ENCODE measurements at places on chromosomes 1 and 21.
A peak's percentile ranks its signal among the peaks of the same experiment; 100 is the strongest.

DNA sequence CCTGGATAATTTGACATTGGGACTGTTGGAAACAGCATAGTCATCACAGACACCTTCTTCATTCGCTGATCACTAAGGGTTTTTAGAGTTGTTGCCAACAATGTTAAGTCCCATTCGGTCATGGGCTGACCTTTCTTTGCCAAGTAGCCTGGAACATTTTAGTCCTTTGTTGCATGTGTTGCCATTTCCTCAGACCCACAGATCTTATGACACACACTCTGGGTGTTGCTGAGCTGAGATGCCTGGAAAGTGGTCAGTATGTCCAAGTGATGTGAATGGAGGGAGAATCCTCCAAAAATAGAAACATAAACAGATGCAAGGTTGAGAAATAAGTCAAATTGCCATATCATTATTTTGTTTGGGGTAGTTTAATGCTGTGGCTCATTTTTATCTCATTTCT is 61.5 kb upstream of the GJA5 start:
- peak; percentile 74 for ATAC-seq

GRCh38 chr1:206463137-206463536 is 7.1 kb upstream of the IKBKE start:
- no peak for ATAC-seq

DNA sequence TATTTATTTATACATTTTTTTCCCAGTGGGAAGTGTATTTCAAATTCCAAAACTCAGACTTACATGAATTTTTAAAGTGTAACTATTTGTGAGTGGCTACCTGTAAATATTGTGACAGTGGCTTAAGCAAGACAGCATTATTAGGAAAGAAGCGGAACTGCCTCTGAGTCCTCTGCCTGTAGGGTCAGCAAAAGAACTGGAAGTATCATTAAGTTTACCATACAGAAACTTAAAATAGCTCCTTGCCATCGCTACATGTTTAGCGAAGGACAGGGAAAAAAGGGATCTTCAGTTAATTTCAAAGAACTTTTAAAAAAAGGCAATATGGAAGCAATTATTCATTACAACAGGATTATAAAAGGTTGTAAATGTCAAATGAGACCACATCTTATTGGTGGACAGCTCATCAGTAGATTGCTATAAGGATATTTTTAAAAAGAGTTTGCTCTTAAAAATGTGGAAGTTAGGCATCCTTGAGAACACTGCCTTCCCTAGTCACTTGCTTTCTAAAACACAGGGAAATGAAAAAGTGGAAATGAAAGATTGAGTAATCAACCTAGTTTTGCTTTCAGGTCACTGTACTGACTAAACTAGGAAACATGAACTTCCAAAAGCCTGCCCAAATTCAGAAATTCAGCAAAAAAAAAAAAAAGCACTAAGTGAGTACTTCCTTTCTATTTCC is 39.2 kb downstream of the NSL1 start:
- ATAC-seq, result no peak

DNA sequence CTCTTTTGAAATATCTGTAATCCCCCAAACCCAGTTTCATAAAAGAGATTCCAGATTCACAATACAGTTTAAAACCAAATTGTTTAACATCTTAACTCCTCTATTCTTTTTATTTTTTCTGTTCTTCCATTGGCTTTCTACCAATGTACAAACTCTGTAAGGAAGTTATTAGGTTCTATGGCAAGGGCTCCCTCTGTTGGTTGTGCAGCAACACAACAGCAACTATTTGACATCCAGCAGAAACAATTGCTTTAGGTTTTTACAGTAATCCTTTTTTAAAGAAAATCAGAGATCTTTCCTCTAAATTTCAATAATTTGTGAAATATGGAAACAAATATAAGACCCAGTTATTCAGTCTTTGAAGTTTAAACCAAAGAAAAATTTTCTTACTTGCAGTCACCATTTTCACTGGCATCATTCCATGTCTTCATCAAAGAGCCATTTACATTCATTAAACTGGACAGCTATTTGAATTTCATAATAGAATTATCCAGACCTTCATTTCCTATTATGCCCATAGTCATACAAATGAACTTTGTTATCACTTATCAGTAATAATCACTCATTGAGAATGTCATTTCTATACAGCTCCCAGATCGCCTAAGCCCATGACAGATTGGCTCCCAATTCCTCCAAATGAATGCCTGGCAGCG is 46.5 kb upstream of the RNF11 start:
- no peak for ATAC-seq

DNA sequence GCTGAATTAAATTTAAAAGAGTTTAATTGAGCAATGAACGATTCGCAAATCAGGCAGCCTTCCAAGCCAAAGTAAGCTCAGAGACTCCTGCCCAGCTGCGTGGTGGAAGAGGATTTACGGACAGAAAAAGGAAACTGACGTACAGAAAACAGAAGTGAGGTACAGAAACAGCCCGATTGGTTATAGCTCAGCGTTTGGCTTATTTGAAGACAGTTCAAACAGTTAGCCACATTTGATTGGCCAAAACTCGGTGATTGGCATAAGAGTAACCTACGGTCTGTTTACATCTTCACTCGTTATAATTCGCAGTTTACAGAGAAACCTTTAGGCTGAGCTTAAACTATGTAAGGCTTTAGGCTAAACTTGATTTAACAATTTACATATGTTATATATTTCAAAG is 46.9 kb downstream of the CR1L start:
- ATAC-seq, result peak; percentile 48

- ATAC-seq, result peak; percentile 66
Measured at GRCh38 chr1:176795929-176796328, 333.0 kb downstream of the PAPPA2 start.

DNA sequence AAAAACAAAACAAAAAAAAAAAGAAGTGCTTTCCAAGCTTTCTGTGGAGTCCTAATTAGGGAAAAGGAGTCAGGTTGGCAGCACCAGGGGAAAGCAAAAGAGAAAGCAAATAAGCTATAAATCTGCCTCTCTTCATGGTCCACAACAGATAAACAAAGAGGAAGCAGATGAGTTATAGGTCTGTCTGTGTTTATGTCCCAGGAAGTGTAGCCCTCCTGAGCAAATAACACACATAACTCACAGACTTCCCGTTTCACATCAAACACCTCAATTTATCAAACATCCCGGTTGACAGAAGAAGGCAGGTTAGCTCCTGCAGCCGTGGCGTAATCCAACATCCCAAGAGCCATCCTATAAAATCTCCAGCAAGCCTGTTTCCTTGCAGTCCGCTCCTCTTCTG is 5.6 kb upstream of the SLC2A5 start:
- peak; percentile 44 for ATAC-seq

GRCh38 chr1:91647061-91647460 is 146.4 kb downstream of the CDC7 start:
- ATAC-seq, result no peak

- no peak for ATAC-seq
Measured at GRCh38 chr1:154609398-154610380, 1.7 kb upstream of the ADAR start.

GRCh38 chr1:77232829-77233228 is 13.6 kb upstream of the PIGK start:
- no peak for ATAC-seq

GRCh38 chr1:160101037-160101716 is 2.8 kb upstream of the IGSF8 start:
- peak; percentile 48 for ATAC-seq

DNA sequence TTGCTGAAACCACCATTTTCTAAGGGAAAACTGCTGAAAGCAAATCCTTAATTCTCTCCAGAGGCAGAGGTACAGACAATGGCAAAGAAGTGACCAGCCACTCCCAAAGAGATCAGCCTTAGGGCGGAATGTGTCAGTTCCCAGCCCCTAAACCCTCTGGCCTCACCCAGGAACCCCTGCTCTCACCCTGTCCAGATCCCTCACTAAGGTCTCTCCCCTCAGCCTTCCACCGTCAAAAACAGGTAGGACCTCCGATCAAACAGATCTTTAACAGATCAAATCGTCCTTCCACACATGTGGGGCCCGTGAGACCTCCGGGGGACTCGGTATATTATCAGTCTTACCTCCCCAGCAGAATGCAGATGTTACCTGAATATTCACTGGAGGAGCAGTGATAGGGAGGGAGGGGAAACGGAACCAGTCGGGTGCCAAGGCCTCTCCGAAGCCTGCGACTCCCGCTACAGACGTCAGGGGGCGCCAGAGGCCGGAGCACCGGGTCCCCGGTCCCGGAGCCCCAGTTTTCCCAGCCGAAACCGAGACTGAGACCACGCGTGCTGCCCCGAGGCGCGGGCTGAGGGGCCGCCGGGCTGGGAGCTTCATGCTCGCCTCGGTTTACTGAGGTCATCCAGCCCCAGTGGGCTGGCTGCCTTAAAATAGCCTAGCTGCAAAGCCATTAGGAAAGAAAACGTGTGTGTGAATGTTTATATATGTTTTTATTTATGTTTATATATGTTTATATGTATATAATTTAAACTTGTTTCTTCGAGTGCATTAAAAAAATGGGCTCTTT is 23.6 kb downstream of the GPA33 start:
- peak; percentile 97 for ATAC-seq

DNA sequence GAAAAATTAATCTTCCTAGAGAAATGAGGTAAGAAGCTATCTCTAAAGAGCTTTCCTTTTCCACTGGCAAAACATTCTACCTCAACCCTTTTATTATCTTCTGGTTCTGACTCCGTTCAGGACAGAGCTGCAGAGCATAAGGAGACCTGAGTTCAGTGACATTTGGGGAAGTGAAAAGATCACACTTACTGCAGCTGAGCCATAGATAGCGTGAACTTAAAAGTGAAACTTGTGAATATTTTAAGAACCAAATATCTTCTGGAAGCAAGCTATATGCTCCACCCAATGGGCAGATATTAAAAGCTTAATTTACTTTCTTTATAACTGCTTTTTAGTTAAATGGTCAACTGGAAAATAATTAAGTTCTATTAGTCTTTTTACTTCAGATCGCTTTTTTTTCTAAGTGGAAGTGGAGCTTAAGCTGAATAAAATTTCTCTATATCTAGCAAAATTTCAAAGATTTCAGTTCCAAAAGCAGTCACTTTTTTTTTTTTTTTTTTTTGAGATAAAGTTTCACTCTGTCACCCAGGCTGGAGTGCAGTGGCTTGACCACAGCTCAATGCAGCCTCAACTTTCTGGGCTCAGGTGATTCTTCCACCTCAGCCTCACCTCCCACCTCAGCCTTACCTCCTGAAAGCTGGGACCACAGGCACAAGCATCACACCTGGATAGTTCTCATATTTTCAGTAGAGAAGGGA is 11.9 kb downstream of the PTPN22 start:
- ATAC-seq, result no peak

- no peak for ATAC-seq
Measured at GRCh38 chr1:240174734-240175133, 83.1 kb downstream of the FMN2 start.

- no peak for ATAC-seq
Measured at GRCh38 chr21:25872271-25872670, 137.5 kb downstream of the GABPA start.

DNA sequence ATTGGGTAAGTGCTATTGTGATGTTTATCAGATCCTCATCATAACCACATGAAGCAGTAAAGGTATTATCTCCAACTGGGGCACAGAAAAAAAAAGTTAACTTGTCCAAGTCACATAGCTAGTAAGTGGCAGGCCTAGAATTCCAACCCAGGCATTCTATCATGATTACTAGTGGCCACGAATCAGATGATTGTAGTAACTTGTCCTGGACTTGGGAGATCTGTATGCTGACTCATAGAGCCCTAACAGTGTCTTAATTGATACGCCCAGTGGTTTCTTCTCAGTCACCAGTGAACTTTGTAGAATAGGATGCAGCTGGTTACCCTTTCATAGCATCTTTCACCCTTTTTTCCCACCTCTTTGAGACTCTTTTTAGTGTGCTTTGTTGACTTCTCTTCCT is 91.1 kb upstream of the UBE2U start:
- ATAC-seq, result no peak

DNA sequence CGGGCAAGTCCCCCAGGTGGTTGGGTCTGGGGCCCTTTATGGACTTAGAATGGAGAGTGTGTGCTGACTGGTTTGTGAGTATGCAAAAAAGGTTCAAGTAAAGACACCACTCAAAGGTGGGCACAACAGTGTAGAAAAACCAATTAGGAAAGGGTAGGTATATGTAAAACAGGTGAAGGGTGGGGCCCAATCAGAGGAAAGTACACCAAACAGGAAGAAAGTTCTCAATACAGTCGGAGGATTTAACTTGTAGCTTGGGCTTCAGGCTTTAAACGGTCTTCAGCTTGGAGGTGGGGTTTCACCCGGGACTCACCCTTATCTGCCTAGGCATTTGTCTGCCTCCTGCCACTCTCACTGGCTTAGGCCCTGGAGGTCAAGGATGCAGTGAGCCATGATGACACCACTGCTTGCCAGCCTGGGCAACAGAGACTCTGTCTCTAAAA is 6.8 kb upstream of the PUM1 start:
- no peak for ATAC-seq

DNA sequence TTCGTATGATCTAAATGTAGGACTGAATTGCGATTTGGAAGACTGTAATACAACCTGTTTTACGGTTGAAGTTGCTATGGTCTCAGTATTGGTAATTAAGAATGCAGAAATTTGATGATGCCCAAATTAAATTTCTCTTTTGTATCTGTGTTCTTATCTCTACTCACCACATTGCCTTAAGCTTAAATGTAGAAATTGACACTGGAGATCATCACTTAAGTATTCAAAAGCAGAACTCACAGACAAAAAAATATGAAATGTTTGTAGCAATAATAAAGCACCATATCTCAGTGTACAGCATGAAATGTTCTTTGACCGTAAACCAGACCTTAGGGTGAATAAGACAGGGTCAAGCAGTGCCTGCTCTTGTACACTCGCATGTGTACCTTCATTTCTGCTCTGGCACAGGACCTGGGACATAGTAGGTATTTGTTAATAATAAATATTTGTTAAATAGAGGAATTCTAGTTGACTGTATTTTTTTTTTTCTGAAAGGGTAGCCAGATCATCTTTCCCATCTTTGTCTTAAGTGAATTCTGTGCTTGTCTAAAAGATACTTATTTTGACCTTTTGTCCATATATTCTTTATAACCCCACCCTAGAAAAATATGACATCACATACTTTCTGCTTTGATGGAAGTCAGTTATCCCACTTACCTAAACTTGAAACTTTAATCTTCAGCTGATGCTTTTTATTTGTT is 1.5 kb downstream of the CDC7 start:
- no peak for ATAC-seq

- ATAC-seq, result no peak
Measured at GRCh38 chr1:32894019-32894600, 7.1 kb downstream of the TMEM54 start.

GRCh38 chr1:89354205-89354604 is 9.7 kb upstream of the GBP6 start:
- no peak for ATAC-seq
